Renal cortex interstitium (tissue), 15 donors: ENCODE measurements at places on chromosomes 6 and 20. TPM values are rescaled to one million over a fixed set of nuclear protein-coding genes. Genes with fewer than 3 reads are reported as not detected.

The CEP43 gene
- 50.4 TPM for polyA plus RNA-seq

DNA sequence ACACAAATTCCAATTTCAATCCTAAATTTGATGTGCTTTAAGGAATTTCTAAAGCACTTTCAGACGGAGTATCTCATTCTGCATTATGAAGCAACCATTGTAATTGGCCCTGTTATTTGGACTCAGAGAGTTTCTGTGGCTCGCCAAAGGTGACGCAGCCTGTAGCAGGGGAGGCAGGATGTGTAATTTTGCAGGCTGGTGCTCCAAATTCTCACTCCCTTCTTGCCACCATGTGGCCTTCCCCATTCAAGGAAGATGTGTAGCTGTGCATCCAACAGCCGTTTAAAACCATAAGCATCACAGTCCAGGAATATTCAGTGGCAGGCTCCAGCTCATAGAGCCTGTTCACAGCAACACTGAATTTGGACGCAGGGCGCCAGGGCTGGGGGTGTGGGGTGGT, 45.8 kb downstream of the AGPAT4 start:
- no peak for DNase-seq

The COL19A1 gene
- 3.1 TPM for polyA plus RNA-seq

DNA sequence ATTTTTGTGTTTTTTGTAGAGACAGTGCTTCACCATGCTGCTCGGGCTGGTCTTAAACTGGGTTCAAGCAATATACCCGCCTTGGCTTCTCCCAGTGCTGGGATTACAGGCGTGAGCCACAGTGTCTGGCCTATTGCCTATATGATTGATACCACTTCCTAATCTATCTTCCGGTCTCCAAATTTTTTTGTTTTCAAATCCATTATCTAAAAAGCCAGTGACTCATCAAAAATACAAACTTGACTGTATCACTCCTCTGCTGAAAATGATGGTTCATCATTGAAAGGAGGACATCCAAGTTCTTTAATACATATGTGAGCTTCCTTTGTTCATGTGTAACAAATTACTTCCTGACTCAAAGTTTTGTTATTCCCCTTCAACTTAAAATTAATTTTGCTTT, 35.5 kb downstream of the FAM8A1 start:
- DNase-seq: no peak

The CDKN1A gene
- polyA plus RNA-seq: 12.9 TPM

- no peak for DNase-seq
Observed at GRCh38 chr20:13101276-13101675, 92.5 kb downstream of the SPTLC3 start.

GRCh38 chr6:44667668-44668390, 280.3 kb downstream of the CDC5L start:
- no peak for DNase-seq

The SIRPA gene
- 24.4 TPM for polyA plus RNA-seq

The ALDH5A1 gene
- polyA plus RNA-seq: 32.7 TPM

The CPXM1 gene
- 206 TPM for polyA plus RNA-seq

GRCh38 chr20:2237059-2237458, 58.7 kb upstream of the TGM3 start:
- no peak for DNase-seq

The SLC12A5 gene
- 1.5 TPM for polyA plus RNA-seq

GRCh38 chr20:49028684-49029083, 17.4 kb upstream of the CSE1L start:
- DNase-seq: no peak

GRCh38 chr20:49595811-49596561, 28.0 kb upstream of the PTGIS start:
- no peak for DNase-seq

DNA sequence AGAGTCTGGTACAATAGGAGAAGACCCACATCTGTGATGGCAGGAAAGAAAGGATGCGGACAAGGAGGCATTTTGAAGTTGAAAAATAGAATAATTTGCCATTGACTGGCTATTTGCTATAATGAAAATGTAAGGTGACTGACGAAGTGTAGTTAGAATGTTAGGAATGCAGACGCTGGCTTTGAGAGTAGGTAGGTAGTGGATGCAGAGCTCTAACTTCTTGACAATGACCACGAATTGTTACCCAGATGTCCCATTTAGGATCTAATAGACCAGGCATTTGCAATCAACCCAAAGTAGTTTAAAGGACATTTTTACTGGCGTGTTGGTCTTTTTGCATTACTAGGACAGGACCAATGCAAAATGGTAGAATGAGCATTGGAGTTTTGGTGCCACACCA, 14.2 kb downstream of the MLIP start:
- DNase-seq: no peak

The C2 gene
- polyA plus RNA-seq: 4.2 TPM

- no peak for DNase-seq
Observed at GRCh38 chr20:10075606-10076005, 40.8 kb downstream of the ANKEF1 start.

- DNase-seq: no peak
Observed at GRCh38 chr6:45049188-45049843, 278.8 kb upstream of the RUNX2 start.

DNA sequence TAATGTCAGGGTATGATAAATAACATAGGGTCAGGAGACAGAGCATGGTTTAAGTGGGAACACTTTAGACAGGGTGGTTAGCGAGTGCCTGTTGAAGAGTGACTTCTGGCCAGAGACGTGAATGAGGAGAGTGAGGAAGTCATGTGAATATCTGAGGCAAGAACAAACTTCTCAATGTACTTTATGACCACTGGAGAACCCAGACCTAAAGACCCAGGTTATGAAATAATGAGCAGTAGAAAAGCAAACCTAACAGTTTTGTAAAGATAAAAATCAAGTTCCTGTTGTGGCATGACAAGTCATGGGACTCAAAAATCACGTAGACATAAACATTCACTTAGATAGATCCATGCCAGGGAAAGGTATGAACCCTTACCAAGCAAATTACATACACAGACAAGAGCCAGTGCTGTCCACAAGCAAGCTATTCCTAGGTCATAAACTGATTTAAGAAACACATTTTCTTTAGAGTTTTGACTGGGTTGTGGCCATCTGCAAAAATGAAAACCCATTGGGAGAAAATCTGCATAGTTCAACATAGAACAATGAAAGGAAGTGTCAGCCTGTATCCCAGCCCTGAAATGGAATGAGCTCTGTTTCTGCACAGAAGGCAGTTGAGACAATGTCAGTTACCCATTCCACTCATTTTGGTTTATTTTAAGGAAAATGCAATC, 2.2 kb upstream of the MYCT1 start:
- DNase-seq: no peak

The ARG1 gene
- polyA plus RNA-seq: 0.50 TPM

- DNase-seq: no peak
Observed at GRCh38 chr6:138772596-138773176, 883 bp upstream of the CCDC28A start.

DNA sequence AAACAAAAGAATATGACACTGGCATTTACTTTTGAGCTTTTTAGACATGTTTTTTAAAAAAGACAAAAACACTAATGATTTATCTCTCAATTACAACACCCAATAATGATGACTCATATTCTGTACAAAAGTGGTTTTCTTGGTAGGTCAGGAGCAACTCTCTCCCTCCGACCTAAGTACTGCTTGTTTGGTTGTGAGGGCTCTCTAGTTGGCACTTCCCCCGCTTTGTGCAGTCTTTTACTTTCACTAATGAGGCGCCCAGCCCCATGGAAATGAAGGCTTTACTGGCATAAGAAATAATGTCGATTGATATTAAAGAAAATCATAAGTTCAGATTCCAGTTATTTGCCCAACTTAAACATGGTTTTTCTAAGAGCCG, 1.3 kb downstream of the KPNA5 start:
- DNase-seq: no peak

DNA sequence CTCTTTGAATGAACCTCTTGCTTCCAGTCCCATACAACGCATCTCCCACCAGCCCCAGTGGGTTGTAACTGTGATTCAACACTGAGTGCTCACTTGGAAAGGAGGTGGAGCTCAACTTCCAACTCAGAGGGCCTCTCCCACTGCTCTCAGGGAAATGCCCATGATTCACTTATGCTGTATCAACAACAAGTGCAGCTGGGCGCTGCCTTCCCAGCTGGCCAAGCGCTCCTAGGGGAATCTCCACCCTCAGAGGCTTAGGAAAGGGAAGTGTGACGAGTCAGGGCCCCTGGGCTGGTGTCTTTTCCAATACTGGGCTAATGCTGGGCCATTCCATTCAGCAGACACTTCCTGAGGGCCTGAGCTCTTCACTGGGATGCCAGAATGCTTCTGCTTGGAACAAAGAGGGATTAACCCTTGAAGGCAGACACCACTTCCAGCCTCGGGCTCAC, 8.1 kb upstream of the OCSTAMP start:
- DNase-seq: no peak

DNA sequence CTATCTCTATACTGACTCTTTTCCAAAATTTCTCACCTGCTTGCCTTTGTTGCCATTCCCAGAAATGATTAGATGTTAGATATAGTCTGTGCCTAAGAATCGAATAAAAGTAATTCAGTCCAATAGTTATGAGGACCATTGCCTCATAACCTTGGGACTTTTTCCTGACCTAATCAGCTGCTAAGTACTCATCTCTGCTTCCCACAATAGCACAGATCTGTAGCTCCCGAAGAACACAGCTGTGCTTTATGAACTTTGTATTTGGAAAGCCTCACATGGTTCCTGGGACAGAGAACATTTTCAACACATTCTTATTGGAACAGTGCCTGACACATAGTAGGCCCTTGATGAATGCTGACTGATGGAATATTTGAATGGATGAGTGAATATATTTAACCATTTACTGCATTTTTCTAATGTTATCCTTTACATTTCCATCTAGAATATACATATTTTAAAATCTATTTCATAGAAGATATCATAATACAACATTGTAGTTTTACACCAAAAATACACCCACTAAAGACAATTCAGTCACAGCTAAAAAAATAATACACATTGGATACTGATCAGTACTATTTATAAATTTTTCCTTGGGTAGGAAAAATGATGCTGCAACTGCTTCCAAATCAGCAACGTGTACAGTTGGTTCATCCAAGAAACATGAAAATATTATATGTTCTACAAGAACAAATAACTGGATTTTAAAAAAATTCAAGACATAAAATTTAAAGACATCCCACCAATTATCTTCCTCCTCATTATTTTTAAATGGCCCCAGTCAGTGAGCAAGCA, 53.9 kb downstream of the HS3ST5 start:
- DNase-seq: no peak

- DNase-seq: no peak
Observed at GRCh38 chr6:123875784-123876183, 72.1 kb downstream of the NKAIN2 start.

The GSTA2 gene
- 0.43 TPM for polyA plus RNA-seq

The HLA-DRA gene
- polyA plus RNA-seq: 54.9 TPM

GRCh38 chr20:57616143-57616951, 3.9 kb downstream of the ZBP1 start:
- no peak for DNase-seq

- DNase-seq: no peak
Observed at GRCh38 chr20:37494301-37494700, 26.7 kb upstream of the NNAT start.

GRCh38 chr6:83474309-83474708, 38.0 kb upstream of the PRSS35 start:
- peak; percentile 3 for DNase-seq

The RSPO3 gene
- polyA plus RNA-seq: 30.8 TPM

DNA sequence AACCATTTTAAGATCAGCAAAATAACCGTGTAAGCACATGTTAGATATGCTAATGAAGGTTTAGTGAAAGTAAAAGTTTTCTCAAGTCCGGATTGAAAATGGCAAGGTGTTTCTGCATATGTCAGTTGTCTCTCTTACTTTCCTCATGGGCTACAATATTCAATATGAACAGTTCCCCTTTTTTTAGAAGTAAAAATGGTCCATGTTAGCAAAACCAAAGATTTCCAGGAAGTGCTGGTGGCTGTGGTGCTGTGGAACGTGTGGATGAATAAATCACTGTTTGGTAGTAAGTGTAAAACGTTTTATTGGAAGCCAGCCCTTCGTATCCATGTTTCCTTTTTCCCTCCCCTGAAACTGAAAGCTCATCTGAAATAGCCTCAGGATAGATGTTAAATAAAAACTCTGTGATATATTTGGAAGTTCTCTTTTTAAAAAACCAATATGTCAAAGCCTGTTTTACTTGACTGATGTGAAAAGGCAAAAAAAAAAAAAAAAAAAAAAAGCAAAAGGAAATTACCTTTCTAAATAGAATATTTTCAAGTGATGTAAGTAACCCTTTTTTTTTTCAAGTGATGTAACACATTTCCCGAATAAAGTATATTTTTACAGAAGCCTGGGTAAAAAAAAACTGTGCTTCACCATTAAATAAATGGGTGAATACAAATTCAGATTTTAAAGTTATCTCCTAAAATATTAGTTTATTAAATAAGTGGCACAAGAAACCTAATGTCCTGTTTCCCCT, 41.9 kb downstream of the PLEKHG1 start:
- DNase-seq: no peak

- no peak for DNase-seq
Observed at GRCh38 chr6:142226731-142227130, 75.1 kb upstream of the ADGRG6 start.

The DEFB132 gene
- polyA plus RNA-seq: not detected

The ADGRF1 gene
- 72.0 TPM for polyA plus RNA-seq

DNA sequence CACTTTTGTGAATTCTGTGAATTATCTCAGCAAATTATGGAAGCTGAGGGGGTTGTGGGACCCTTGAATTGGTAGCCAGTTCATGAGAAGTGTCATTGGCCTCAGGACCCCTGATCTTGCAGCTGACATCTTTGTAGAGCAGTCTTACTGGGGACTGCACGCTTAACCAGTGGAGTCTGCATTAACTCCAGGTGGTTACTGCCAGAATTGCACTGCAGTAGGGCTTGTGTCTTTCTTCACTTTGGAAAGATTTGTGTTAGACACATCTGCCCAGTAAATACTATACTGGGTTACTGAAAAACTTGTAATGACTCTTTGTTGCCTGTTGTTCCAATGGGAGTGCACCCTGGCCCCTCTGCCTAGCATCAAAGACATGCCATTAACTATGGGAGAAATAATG, 21.2 kb upstream of the CDKN1A start:
- no peak for DNase-seq

GRCh38 chr6:39003072-39003471, 45.5 kb upstream of the GLP1R start:
- DNase-seq: no peak

GRCh38 chr20:34834459-34834893, 9.0 kb upstream of the NCOA6 start:
- DNase-seq: peak; percentile 3

DNA sequence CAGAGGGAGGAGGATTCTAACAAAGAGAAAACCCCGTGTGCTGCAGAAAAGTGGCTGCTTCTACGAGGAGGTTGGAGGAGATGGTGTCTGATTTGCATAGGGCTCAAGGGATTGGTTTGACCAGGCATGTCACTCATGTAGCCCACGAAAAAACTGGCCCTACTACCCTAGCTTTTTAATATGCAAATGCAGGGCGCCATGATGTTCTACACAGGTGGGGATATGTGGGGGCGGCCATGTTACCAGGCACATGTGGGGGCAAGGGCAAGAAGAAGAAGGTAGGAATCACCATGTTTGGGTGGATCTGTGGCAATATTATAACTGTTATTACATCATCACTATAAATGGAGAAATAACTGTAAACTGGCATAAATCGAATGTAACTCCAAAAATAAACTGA, 9.9 kb downstream of the KIAA1755 start:
- no peak for DNase-seq

GRCh38 chr6:130560231-130560630, 194.4 kb downstream of the TMEM200A start:
- no peak for DNase-seq

- DNase-seq: no peak
Observed at GRCh38 chr6:151096255-151096612, 143.5 kb upstream of the AKAP12 start.
